ENCODE measurements at places on chromosomes 16 and 17.

- DNase-seq = no peak
Observed at GRCh38 chr17:28688481-28688880, 23.2 kb downstream of the PROCA1 start.

DNA sequence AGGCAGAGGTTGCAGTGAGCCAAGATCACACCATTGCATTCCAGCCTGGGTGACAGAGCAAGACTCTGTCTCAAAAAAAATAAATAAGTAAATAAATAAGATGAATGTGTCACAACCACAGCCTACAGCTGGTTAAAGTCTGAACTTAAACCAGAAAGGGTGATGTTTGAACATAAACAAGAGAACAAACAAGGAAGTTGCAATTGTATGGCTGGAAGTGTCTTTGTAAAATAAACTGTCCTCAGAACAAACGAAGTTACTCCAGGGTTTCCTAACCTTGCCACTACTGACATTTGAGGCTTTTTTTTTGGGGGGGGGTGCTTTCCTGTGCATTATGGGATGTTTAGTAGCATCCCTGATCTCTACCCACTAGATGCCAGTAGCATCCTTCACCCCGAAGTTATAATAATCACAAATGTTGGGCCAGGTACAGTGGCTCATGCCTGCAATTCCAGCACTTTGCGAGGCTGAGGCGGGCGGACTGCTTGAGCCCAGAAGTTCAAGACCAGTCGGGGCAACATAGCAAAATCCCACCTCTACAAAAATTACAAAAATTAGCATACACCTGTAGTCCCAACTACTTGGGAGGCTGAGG, 119.2 kb downstream of the XYLT1 start:
- no peak for DNase-seq

DNA sequence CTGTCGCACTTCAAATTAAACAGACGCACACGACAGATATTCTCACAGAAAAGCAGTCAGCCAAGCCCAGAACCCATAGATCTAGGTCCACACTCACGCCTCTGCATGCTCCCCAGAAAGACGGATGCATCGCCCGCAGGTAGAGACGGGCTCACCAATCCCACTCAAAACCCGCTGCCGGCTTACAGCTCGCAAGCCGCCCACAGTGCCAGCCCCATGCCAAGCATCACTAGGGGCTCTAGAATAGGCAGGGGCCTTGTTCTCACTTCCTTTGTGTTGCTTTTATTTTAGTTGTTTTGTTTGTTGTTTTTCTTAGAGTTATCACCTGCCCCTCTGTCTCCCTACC, 336 bp upstream of the BMERB1 start:
- DNase-seq = no peak

- DNase-seq = no peak
Observed at GRCh38 chr17:42177684-42178083, 3.3 kb downstream of the KCNH4 start.

GRCh38 chr17:73324711-73325526, 13.1 kb upstream of the CDC42EP4 start:
- DNase-seq = no peak

- DNase-seq = no peak
Observed at GRCh38 chr16:63530974-63531373, 1494.7 kb upstream of the CDH8 start.

DNA sequence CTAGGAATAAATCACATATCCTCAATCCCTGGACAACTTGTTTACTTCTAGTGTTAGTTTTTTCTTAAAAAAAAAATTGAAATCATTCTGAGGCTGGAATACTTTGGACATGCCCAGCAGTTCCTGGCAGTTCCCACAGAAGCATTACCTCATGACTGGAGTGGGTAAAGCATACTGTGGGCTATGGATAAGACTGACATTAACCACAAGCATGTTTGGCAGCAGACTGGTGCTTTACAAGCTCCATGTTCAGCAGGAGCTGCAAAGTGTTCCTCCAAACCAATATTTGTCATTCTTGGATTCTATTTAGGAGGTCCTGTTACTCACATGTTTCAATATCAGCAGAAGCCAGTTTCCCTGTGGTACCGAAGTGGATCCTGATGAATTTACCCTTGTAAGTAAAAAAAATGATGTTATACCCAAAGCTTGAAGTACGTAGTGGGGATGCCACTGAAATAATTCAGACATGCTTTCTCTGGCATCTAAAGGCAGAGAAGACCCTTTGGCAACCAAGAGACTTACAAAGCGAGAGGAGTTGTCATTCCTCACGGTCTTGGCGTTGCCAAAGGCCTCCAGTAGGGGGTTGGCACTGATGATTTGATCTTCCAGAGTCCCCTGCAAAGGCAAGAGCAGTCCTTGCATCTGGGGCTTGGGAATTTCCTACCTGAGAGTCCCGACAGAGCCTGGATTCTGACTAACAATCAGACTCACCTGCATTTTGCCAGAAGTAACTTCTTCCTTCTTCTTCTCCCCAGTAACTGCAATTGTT, 4.9 kb downstream of the MYH1 start:
- peak; percentile 55 for DNase-seq

GRCh38 chr17:47212458-47212857, 3.3 kb downstream of the MYL4 start:
- DNase-seq = no peak
